ENCODE measurements at places on chromosomes 1 and 21.

GRCh38 chr1:183461350-183461749, 10.9 kb upstream of the SMG7 start:
- peak; percentile 8 for DNase-seq

GRCh38 chr1:2914702-2915101, 106.6 kb upstream of the ACTRT2 start:
- no peak for DNase-seq

DNA sequence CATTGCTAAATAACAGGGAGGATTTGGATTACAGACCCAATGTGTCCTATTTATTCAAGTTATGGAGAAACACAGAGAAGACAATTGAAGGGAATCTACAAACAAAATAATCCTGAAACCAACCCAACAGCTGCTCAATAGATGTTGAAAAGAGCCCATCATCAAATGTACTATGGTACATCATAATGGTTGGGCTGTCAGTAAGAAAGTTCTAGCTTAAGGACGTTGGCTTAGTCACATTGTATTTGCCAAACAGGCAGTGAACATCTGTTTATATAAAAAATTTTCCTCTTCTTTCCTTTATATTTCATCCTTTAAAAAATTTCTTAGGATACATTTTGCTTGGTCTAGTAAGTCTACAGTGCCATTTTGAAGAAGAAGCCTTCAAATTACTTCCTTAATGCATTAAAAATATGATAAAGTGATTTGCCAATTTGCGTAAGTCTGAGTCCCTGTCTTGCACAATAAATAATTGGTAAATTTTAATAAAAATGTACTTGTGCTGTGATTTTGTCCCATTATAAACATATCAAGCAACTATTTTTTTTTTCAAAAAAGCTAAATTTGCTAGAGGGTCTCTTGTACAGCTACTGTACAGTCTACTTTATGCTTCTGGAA, 14.4 kb downstream of the MAP3K7CL start:
- DNase-seq: no peak

- DNase-seq: no peak
Observed at GRCh38 chr1:234619794-234620247, 9.8 kb upstream of the IRF2BP2 start.

Measured in urinary bladder (tissue), 4 donors.